Activated CD8-positive, alpha-beta memory T cell treated with anti-CD3 and anti-CD28 coated beads, Interleukin-2, amount 10 ng/mL, durations not matched to agents 7 days and 5 days (primary cell): ENCODE measurements at places on chromosomes 5 and 9.
A peak's percentile ranks its signal among the peaks of the same experiment; 100 is the strongest.

GRCh38 chr5:118701791-118702190 is 286.6 kb downstream of the DTWD2 start:
- DNase-seq: no peak

DNA sequence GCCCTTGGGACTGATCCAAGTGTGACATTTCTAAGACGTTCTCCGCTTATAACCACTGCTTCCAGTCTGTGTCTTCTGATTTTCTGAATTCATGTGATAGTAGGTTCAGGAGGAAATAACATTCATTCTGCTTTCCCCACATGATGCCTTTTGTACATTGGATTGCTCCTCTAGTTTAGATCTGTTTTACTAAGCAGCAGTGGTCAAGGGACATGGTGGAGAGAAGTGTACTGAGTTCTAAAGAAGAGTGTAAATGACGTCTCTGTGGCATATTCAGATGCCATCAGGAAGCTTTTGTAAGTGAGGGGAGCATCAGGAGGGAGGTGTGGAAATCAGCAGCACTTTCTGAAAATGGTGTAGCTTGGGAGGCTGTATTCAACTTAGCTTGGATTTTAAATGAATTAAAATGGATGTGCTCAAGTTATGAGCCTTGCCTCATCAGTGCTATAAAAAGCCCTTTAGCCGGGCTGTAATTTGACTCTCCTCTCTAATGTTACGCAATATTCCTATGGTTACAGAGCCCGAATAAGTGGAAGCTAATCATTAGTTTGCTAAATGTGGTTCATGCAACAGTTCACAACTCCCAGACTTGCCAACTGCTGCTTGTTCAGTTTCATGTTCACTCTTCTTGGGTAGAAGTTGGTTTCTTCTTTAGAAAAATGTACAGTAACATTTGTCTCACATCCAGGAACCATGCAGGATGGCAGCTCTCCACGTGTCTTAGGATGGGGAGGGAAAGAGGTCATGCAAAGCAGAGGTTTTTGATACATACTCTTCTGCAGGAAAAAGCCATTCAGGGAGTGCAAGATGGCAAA is 281.3 kb downstream of the ARHGAP26 start:
- DNase-seq: no peak

- no peak for DNase-seq
Observed at GRCh38 chr9:84754461-84754860, 84.9 kb downstream of the NTRK2 start.

GRCh38 chr5:16625096-16625495 is 8.3 kb upstream of the RETREG1 start:
- DNase-seq: no peak

DNA sequence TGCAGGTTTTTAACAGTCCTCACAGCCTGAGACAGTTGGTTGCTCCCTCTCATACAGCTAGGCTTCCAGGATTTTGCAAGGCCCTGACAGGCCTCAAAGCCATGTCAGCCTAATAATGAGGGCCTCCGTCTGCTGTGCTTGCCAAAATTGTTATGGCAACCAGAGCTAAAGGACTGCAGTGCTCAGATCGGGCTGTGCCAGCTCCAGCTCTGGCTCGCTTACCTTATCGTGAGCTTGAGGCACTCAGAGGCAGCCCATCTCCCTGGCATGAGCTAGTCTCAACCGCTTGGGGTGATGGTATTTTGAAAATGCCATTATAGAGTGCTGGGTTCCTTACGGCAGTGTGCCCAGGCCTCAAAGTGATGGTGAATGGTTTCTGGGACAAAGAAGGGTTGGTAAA is 8.4 kb downstream of the MTAP start:
- no peak for DNase-seq

DNA sequence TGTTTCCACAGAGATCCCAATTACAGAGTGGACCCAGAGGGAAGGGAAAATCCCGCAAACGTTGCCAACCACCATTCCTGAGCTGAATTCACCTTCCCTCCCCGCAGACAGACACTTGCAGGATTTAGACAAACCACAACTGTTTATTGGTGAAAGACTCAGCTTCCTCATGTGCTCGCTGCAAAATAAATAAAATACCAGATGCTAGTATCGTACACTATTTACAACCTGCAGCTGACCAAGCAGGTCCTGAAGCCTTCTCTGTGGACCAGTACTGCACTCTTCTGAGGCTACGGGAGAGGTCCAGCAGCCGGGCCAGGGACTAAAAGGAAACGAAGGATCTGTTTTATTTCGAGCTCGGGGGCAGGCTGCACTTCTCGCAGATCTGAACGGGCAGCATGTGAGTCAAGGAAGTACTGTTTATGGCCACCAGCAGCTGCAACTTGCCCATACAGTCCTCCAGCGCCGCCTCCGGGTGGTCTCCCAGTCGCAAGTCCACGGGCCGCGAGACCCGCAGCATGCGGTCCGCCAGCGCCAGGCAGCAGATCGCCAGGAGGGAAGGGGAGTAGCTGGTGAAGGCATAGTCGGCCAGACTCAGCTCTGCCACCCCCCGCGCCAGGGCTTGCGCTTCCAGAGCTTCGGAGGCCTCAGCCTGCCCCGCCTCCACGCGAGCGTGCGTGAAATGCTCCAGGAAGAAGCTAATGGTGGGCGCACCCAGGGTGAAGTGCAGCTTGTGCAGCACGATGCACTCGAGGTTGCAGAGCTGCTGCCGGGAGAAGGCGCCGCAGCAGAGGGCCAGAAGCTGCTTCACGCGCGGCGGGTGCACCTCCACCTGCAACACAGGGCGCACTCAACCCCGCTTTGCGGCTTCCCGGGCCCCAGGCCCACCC is 2.1 kb downstream of the CCNO start:
- DNase-seq: no peak

- no peak for DNase-seq
Observed at GRCh38 chr5:91311168-91311696, 71.9 kb downstream of the ARRDC3 start.

- DNase-seq: no peak
Observed at GRCh38 chr5:9387879-9388278, 158.0 kb downstream of the SEMA5A start.

DNA sequence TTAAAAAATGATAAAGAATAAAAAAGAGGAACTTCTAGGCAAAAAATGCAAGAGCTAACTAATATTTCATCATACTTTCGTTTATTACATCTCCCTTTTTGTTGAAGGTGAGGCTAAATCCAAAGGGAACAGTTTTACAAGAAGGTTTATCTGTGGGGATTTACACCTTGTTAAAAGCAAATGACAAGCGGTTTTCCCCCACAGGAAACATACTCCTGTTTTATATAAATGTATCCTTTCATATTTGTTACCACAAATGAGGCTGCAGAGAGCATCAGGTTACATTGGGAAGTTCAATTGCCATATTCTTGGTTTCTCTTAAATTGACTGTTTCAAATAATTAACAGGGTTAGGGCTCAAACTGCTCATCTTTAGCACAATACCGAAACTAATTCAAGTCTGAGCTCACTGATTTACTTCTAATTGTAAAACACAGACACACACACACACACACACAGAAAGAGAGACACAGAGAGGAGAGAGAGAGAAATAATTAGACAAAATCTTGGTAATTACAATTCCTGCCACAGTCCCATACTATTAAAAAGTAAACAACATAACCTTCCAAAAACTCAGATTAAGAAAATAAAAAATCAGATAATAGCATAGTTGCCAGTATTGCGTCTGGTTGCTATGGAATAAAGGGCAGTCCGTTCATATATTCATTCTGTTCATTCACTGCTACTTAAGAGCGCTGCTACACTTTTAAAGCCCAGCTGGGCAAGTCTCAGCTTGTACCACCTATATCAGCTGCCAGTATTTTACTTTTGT is 17.1 kb downstream of the RFX3 start:
- no peak for DNase-seq

- no peak for DNase-seq
Observed at GRCh38 chr9:130118841-130119518, 53.2 kb upstream of the NCS1 start.

DNA sequence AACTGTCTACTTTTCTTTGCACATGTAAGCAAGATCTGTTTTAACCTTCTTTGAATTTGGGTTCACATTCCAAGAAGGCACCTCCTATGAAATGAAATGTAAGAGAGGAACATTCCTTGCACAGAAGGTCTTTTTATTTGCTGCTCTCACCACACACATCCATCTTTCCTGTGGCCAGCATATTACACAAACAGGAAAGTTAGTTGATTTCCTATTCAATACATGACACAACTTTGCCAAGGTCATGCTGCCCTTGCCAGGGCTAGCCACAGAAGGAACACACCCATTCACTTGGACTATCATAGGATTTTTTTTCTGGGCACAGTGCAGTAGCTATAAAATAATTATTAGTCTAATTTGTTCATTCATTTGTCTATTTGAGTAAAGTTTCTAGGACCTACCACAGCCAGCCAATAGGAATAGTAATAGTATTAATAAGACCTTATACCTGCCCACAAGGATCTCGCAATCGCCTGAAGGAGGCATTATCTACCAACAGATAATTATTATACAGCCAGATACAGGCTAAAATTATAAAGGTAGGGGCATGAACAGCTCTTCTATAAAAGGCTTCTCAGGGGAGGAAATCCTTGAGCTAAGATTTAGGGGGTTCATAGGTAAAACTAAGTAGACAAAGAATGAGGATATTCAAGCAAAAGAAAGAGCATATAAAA is 78.1 kb upstream of the NREP start:
- DNase-seq: no peak

GRCh38 chr9:13165236-13165945 is 114.1 kb downstream of the MPDZ start:
- no peak for DNase-seq

DNA sequence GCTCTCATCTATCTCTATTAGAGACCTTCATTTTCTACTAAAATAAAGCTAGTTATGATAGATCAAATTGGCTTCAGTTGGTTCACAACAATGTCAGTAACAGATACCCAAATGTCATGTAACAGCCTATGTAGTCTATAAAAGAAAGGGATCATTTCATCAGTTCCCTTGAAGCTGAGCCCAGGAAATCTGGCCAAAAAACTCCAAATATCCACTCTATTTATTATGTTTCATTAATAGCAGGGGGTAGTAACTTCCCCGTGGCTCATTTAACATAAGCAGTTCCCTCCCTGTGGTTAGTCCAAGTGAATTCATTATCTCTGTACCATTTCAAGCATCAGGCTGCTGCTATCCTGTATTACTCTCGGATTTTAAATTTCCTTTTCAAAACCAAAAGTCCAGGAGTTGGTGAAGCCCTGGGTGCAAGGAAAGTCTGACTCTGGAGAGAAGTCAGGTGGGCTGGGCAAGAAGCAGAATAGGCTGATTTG is 66.0 kb downstream of the SH3PXD2B start:
- DNase-seq: no peak

DNA sequence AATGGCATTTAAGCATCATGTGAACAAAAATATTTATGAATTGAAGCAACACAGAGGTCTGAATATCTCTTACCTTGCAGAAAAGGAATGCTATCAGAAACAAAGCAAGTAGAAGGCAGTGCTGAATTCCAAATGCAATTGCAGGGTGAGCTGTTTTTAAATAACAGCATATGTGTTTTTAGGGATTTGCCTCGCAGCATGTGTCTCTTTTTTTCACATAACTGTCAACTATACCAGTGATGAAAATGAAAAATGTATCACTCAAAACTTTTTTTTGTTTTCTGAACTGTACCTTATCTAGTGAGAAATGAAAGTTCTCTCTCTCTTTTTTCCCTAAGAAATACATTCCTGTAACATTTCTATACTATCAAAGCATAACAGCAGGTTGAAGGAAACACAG is 21.2 kb downstream of the CDH10 start:
- DNase-seq: no peak

GRCh38 chr9:88753691-88754367 is 218.9 kb downstream of the NXNL2 start:
- DNase-seq: no peak

- DNase-seq: no peak
Observed at GRCh38 chr9:31321256-31321655, 1063.2 kb upstream of the ACO1 start.

GRCh38 chr9:75664597-75664996 is 225.9 kb upstream of the PCSK5 start:
- no peak for DNase-seq

DNA sequence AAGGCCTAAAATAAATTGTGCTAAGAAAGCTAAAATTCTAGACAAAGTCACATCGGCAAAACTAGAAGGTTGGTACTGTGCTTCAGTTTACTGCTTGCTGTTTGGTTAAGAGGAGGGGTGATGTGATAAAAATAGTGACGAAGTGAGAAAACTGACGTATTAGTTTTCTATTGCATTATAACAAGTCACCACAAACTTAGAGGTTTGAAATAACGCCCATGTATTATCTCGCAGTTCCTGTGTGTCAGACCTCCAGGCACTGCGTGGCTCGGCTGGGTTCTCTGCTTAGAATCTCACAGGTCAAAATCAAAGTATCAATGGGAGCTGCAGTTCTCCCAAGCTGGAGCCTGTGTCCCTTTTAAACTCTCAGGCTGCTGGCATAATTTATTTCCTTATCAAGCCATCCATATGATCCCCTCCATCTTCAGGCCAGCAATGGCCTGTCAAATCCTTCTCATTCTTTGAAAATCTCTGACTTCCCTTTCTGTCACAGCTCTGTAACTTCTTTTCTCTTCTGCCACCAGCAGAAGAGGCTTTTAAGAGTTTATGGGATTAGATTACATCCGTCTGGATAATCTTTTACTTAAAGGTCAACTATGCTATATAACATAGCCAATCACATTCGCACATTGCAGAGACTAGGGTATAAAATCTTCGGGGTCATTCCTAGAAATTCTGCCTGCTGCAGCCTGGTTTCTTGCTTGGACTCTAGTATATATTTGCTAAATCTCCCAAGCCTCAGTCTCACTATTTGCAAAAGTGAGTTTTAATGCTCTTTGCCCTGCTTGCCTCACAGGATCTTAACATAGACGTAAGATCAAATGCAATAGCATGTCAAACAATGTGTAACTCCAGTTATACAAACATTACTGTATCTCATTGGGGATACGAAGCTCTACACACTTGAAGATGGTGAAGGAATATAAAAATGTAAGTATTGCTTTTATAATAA is 104.0 kb upstream of the CDKN2B start:
- no peak for DNase-seq

DNA sequence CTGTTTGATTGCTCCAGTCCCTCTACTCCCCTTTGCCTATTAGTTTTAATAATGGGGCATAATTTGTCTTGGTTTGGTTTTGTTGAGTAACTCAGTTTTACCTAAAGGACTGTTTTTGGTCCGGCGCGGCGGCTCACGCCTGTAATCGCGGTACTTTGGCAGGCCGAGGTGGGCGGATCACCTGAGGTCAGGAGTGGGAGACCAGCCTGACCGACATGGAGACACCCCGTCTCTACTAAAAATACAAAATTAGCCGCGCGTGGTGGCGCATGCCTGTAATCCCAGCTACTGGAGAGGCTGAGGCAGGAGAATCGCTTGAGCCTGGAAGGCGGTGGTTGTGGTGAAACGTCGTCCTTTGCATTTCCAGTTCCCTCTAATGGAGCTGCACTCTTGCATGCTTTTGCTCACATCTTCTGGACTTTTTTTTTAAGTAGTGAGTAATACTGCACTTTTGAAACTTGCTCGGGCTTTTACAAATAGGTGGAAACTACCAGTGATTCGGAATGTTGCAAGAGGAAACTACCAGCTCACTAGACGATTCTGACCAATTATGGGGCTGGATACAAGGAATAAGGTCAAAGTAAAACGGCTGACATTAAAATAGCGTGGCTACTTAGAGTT is 721 bp upstream of the MAML1 start:
- DNase-seq: peak; percentile 45

GRCh38 chr9:99762470-99762869 is 59.2 kb upstream of the NR4A3 start:
- no peak for DNase-seq

GRCh38 chr5:96651047-96651446 is 11.1 kb upstream of the CAST start:
- no peak for DNase-seq

- no peak for DNase-seq
Observed at GRCh38 chr5:119288379-119289033, 67.3 kb upstream of the TNFAIP8 start.
